Smooth muscle cell of the coronary artery (primary cell): ENCODE measurements at places on chromosomes 7 and 10. TPM values are rescaled to one million over a fixed set of nuclear protein-coding genes. Genes with fewer than 3 reads are reported as not detected.

Gene TRIL
- 0.45 and 1.1 TPM in 2 replicates for total RNA-seq

Gene ST7
- total RNA-seq, result 12.3 and 13.5 TPM in 2 replicates

Gene CALHM3
- total RNA-seq, result not detected in 2 replicates

Gene BHLHA15
- 0.38 TPM in 1 of 2 replicates, not detected in the other for total RNA-seq

Gene STK32C
- 9.4 and 25.0 TPM in 2 replicates for total RNA-seq

Gene ANKRD61
- 0.15 and 0.35 TPM in 2 replicates for total RNA-seq

Gene SLC26A4
- 0.23 and 0.68 TPM in 2 replicates for total RNA-seq

Gene DPY19L1
- 18.0 and 31.0 TPM in 2 replicates for total RNA-seq

Gene AOAH
- total RNA-seq, result not detected in 2 replicates

Gene CPED1
- 32.2 and 50.7 TPM in 2 replicates for total RNA-seq

Gene CYP2C19
- not detected in 2 replicates for total RNA-seq

Gene SPDYE9
- total RNA-seq, result not detected in 2 replicates
